CD4-positive, alpha-beta T cell treated with Interleukin-2 at 100 ng/mL for 4 hours (primary cell): ENCODE measurements at places on chromosomes 4 and X.

DNA sequence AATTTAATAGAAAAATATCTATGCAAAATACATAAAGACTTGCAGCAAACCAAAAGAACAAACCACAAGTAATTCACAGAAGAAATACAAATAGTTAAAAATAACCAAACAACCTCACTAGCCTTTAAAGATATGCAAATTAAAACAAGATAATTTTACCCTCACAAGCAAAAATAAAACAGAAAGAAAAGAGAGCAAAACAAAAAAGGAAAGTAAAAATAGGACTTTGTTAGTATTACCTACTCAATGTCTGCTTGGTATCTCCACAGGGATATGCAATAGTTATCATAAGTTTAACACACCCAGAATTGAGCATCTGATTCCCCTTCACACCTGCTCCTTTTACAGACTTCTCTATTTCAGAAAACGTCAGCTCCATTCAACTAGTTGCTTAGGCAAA lies 737.5 kb upstream of the MAGEB2 start:
- no peak for DNase-seq

GRCh38 chr4:153780876-153781275 lies 8.0 kb downstream of the SFRP2 start:
- DNase-seq, result no peak

GRCh38 chr4:1244978-1245471 lies 3.9 kb downstream of the CTBP1 start:
- DNase-seq, result no peak

DNA sequence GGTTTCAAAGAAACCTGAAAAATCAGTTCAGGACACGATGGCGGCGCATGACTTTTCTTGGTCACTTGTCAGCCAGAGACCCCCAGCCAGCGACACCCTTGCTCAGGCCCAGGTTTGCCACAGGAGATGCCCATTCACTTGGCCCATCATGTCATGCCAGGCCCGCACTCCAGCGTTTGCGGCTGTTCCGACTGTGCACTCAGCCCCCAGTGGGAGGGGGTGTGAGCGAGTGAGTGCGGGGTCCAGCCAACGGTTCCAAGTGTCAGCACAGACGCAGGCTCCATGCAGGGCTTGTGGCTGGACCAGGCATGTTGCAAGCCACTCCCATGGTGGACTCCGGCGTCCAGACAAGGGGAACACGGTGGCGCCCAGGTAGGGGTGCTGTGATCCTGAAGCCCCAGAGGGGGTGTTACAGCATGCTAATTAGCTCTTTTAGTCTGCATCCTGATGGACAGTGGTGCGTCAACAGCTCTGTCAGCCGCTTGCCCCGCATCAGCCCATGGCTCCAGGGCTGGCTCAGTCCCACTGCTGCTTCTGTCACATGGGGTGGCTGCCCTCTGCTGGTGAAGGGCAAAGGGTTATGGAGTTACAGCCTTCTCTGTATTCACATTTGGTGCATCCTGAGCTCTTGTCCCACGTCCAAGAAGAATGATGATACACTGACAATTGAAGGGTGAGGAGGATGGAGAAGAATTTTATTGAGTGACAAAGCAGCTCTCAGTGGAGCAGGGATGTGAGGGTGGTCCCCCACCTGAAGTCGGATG lies 3.7 kb upstream of the MAEA start:
- peak; percentile 39 for DNase-seq

DNA sequence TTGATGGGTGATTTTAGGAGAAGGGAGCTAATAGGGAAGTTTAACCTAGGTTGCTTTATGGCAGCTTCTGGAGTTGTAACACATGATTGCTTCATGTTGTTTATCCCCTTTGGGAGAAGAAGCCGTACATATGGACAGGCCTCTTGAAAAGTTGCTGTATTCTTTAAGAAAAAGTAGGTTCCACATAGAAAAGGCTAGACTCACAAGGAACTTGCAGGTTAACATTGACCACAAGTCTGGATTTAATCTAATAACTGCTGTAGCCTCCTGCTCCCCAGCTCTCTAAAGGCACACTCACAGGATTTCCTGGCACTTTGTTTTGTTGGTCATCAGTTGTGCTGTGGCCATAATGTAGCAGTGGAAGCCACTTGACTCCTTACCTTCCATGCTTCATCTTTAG lies 19.7 kb downstream of the FNIP2 start:
- DNase-seq, result no peak

DNA sequence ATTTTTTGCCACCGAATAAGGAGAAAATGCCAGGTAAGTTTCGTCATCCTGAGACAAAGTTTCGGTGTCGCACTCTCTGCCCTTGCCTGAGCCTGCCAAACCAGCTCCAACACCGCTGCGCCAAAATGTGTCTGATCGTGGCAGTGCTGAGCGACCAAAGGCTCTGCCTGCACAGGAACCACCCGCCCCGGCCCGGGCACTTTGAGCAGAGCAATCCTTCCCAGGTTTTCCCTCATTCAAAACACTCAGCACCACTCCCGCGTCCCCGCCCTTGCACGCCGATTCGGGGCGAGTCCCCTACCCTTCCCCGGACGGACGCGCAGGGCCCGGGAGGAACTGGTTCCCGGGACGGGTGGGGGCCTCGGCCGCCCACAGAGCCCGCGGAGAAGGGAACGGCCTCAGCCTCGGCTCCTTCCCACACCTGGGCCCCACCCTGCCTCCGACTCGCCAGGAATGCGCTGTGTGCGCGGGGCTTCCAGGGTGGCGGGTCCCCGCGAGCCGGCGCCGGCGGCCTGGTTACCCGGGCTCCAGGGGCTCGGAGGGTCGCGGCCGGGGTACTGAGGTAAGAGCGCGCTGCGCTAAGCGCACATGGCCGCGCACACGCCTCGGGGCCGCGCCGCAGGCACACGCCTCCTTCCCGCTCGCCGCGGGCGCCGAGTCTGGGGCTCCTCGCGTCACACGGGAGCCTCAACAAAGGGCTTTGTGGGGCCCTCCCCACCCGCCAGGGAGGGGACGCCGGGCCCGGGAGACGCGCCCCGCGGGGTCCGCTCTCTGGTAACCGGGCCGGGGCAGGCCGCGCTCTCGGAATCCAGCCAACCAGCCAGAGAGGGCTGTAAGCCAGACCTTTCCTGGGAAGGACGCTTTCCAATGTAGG lies at the start of gene C4orf36:
TSS of gene C4orf36 (minus strand) at position 661 of the 874 bp plus-strand sequence. CDS start 902 bp downstream, outside the sequence.
- DNase-seq, result peak; percentile 4

DNA sequence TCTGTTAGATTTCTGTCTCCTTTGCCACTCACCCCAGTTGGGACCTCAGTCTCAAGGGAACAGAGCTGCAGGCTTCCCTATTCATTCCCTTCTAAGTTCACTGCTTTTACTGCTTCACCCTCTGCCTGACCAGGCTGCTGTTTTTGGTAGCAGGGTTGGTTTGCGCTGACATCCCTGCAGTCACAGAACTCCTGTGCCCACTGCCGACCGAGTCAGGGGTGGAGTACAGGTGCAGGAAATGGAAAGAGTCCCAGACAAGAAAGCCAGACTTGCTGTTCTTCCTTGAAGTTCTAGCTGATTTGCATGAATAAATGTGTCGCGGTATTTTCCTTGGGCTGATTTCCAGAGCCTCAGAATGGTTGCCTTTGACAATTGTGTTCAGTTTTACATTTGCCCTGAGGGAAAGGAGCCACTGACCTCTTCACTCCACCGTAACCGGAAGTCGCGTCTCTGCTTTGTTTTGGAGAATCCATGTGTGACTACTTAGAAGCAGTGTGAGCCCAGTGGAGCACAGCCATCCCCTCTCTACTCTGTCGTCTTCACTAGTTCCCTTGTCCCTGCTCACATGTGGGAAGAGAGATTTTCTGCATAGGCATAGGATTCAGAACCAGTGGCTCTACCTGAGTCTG lies 84.8 kb downstream of the TNIP2 start:
- no peak for DNase-seq

DNA sequence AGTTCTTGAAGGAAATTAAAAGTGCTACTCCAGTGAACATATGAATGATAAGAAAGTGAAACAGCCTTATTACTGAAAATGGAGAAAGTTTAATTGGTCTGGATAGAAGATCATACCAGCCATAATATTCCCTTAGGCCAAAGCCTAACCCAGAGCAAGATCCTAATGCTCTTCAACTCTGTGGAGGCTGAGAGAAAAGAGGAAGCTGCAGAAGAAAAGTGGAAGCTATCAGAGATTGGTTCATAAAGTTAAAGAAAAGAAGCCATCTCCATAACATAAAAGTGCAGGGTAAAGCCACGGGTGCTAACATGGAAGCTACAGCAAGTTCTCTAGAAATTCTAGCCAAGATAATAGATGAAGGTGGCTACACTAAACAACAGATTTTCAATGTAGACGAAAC lies 85.5 kb upstream of the ATOH1 start:
- DNase-seq, result no peak

DNA sequence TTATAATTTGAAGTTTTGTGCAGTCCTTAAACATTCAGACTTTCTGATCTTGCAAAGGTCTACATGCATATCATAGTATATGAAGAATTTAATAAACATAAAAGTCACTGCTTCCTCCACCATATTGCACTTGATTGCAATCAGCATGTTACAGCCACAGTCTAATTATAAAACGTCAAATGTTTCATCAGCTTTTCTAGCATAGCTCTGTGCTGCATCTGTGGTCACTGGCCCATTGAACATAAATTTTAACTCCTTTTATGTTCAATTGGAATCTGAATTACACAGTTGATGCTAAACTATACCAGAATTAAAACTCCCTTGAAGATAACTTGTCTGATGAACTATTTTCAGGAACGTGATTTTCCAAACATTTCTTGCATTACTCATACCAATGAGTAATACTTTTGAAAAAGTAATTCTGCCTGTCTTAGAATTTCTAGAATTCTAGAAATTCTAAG lies 329.1 kb downstream of the GALNTL6 start:
- no peak for DNase-seq

- peak; percentile 33 for DNase-seq
These were observed 12.2 kb downstream of the SMPX start for GRCh38 chrX:21745756-21746155.

- no peak for DNase-seq
These were observed 475.7 kb upstream of the SLIT2 start for GRCh38 chr4:19776021-19776459.
